KBM-7 (cell line): ENCODE measurements at places on chromosomes 3 and 15.

DNA sequence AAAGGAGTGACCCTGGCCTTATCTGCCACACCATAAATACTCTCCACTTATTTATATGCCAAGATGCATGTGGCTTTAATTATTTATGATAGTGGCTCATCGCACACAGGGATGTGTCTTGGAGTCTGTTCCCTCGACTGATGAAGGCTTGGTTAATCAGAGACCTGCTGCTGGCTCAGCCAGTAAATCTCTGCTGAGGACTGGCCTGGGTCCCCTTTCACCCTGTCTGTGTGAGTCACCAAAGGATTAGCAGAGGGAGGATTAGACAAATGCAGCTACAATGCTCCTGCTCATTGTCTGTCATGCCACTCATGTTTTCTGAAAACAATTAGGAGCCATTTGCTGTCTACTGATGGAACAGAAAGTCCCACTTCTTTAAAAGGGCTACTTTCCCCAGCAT is 226.8 kb downstream of the NTRK3 start:
- DNase-seq, result no peak

GRCh38 chr3:67976663-67977062 is 322.3 kb upstream of the SUCLG2 start:
- DNase-seq, result no peak

DNA sequence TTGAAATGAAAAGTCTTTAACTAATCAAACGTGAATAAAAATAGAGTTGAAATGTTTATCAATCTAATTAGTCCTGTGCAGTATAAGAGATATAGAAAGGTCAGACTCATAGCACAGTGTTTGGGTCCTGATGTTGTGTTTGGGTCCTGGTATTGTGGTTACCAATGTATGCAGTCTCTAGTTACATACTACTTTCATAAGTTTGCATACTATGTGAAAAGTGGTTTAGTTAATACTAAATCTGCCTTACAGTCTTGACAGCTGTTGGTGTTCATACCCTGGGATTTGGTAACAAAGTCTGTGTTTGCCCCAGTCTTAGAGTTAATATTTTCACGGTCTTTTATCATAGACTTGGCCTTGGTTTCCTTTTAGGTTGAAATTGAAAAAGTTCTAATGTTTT is 41.7 kb downstream of the KIF15 start:
- DNase-seq, result no peak

DNA sequence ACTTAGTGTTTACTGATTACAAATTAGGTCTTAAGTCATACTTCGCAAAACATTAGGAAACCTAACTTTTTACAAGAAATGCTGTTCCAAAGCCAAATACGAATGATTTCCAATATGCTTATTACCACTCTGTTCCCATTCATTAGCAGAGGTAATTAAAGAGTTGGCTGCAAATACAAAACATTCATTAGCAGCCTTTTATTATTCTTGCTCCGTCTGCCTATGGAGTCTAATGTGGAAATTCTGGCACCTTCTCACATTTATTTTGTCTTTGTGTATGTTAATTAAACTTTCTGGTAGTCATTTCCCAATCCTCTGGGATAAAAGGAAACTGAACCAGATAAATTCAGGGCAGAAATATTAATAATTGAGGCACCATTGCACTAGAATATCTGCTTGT is 689.0 kb downstream of the PLOD2 start:
- no peak for DNase-seq

DNA sequence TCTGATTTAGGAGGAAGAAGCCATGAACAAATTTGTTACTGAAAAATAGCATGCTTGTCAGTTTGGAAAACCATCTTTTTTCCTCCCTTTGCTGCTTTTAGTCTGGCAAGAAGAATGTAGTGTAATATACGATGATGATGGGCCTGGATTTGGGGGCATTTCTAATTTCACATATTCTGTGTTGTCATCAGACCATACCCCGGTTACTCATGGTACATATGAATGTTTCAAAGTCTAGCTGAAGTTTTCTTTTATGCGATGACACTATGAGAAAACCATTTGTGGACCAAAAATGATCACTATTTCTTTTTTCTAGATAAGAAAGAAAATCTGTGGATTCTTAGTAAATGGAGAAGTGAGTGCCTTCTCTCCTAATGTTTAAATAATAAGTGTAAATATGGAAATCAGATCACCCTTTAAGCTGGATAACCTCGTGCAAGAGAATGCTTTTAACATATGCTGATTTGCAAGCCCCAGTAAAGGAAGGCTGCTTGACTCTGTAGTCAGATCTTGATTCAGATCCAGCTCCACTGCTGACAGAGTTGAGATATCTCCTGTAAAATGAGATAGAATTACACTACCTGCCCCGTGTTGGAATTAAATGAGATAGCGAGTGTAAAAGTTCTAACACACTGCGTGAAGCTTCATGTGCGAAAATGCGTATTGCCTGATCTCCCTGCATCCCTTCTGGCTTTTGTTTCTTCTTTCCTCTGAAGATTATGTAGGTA is 3.0 kb downstream of the MEF2A start:
- DNase-seq, result no peak

GRCh38 chr3:58004973-58005372 is 3.2 kb upstream of the FLNB start:
- DNase-seq, result no peak

GRCh38 chr3:63762934-63763550 is 56.1 kb upstream of the C3orf49 start:
- DNase-seq, result no peak

DNA sequence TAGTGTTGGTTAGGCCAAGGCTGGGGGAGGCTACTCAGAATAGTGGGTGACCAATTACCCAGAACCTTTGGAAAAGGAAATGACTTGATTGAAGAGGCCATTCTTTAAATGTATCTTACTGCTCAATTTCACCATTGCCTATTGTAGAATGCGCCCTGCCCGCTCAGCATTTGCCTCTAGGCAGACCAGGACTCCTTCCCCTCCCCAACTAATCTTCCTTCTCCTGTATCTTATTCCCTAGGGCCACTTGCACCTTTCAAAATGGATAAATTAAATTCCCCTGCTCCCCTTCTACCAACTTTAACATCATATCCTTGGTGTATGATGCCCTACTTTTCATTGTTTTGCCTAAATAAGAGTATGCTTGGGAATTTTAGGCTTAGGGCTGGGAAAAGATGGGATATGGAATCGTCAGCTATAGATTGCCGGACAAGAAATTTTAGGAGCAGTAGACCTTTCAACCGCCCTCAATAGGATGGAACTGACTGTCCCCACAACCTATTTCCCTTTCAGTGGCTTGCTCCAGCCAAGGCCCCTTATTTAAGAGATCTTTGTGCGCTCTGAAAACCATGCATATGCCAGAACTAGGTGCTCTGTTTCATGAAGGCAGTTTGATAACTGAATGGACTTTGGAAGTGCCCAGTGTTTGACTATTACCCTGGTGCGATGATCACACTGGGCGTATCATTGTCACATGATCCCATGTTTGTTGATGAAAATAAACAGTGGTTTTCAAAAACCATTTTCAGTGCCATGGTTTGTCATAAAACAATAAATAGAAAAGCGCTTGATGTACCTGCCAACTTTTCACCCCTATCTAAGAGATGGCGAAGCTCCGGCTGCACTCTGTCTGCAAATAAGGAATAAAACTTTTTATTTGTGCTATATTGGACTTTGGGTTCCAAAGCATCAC is 74.3 kb upstream of the TSEN2 start:
- DNase-seq, result no peak

DNA sequence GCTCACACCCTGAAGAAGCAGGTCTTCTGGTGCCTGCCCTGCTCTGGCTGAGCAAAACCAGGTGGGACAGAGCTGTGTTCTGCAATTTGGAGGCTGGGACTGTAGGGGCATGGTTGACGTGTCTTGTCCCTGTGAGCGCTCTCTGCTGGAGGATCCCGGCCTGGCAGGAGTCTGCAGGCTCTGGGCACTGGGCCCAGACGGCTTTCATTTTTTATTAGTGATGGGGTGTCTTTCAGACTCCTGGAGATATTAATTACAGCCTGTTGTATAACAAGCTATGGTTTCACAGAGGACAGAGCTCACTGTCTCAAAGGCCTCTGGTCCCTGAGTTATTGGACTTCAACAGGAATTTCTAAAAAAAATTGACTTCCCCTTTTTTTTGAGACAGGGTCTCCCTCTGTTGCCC is 29.5 kb upstream of the ZNF710 start:
- peak; percentile 63 for DNase-seq

- no peak for DNase-seq
These were observed 508.1 kb downstream of the NTRK3 start for GRCh38 chr15:87748483-87748882.

- no peak for DNase-seq
These were observed 33.3 kb upstream of the SFMBT1 start for GRCh38 chr3:53079147-53079546.
